Smooth muscle cell of the umbilical artery (primary cell): ENCODE measurements at places on chromosomes 1 and 21. TPM values are rescaled to one million over a fixed set of nuclear protein-coding genes. Genes with fewer than 3 reads are reported as not detected.

ZNF281 gene
- 35.0 and 42.8 TPM in 2 replicates for total RNA-seq

GJC2 gene
- 2.1 and 3.8 TPM in 2 replicates for total RNA-seq

OR2L2 gene
- total RNA-seq: not detected in 2 replicates

MUL1 gene
- 27.3 and 30.6 TPM in 2 replicates for total RNA-seq

NOTCH2 gene
- total RNA-seq: 322 and 394 TPM in 2 replicates

RCAN1 gene
- 66.2 and 123 TPM in 2 replicates for total RNA-seq

RGS5 gene
- total RNA-seq: 11.0 and 33.9 TPM in 2 replicates

MX2 gene
- 4.8 and 5.3 TPM in 2 replicates for total RNA-seq

HTR6 gene
- total RNA-seq: not detected in 2 replicates

ELF3 gene
- 2.3 and 8.0 TPM in 2 replicates for total RNA-seq

WNT4 gene
- 0.05 and 0.59 TPM in 2 replicates for total RNA-seq

TCHH gene
- total RNA-seq: not detected in 2 replicates

FOXD3 gene
- total RNA-seq: not detected in 2 replicates

SYT11 gene
- total RNA-seq: 46.9 and 65.6 TPM in 2 replicates

DHRS3 gene
- total RNA-seq: 160 and 520 TPM in 2 replicates

NPPB gene
- 12.8 and 19.7 TPM in 2 replicates for total RNA-seq

UHMK1 gene
- total RNA-seq: 77.8 and 105 TPM in 2 replicates

LMOD1 gene
- total RNA-seq: 10.1 and 27.0 TPM in 2 replicates
